Amniotic stem cell (primary cell): ENCODE measurements at places on chromosomes 6 and 20.
A peak's percentile ranks its signal among the peaks of the same experiment; 100 is the strongest.

GRCh38 chr20:3712279-3712873 lies at the start of gene SIGLEC1:
TSS of gene SIGLEC1 (minus strand) at chr20:3712600. CDS start at chr20:3707128, 5,472 bp downstream.
- no peak for DNase-seq

- DNase-seq = peak; percentile 83
Measured at GRCh38 chr20:47317127-47317895, 39.2 kb downstream of the ZMYND8 start.

GRCh38 chr6:152209211-152209610 lies 401.7 kb downstream of the ESR1 start:
- DNase-seq = no peak

DNA sequence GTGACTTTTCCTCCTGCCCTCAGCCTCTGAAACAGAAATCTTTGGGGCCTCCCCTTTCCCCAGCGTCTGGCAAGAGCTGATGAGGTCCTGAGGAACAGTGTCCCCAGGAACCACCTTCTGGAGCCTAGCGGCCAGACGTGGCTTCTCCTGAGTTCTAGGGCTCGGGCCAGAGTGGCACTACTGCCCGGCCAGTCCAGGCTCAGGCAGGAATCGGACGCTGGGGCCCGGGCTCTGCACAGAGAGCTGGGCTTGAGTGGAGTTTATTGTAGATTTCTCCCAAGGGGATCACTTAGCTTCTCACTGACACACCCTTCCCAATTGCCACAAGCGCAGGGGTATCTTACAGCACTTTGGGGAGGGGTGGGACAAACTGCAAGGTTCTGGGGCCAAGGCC lies 20.2 kb downstream of the SDCBP2 start:
- no peak for DNase-seq
